ENCODE measurements at places on chromosomes 5 and 9.
A peak's percentile ranks its signal among the peaks of the same experiment; 100 is the strongest.

DNA sequence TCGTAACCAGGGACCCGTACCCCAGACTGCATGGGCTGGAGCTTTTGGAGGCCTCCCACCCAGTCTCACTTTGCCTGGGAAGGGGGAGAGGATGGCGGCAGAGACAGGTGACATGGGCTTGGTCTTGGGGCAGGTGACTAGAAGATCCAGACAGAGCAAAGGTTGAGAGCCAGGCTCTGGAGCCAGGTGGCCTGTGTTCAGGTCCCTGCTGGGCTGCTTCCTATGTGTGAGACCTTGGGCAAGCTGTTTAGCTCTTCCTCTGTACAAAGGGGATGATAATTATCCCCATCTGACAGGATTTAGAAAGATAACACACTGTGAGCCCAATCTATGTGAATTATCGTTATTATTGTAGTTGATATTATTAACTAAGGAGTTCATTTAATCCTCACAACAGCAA lies 16.1 kb upstream of the NDST1 start:
- peaks cover 31% of the 10 kb centered on the region for H3K4me1 ChIP-seq
- H3K27me3 ChIP-seq, result no peaks in the 10 kb centered on the region
- H3K27ac ChIP-seq, result no peak overlapping the region
- H3K36me3 ChIP-seq, result no peaks in the 10 kb centered on the region
- no peak for DNase-seq
- no peak overlapping the region for H3K4me3 ChIP-seq

DNA sequence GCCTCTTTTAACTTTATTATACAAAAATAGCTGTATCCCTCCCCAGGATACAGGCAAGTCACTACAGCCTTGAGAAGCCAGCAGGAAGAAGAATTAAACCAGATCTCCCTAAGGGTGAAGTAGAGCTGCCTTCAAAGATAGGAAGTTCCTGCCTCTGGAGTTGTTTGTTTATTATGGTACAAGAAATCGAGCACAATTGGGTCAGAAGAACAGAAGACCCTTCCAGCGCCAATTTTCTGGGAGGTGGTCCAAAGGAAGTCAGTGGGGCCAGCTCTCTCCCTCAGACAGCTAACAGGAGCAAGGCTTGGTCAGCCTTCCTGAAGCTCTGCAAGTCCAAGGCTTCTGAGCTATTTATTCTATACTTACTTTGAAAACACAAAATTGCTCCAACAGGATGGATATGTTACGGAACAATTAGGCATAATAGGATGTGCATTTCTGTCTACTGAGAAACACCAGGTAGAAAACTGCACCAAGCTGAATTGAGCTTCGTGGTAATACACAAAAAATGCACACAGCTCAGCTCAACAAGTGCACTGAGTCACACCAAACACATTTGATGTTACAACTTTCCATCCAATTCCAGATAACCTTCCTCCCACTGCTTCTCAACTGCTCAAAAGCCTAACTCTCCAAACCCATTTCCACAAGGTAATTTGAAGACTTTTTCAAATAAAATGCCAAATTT lies 16.0 kb downstream of the SERINC5 start:
- H3K4me1 ChIP-seq, result peaks cover 26% of the 10 kb centered on the region
- no peak overlapping the region for H3K27ac ChIP-seq
- H3K36me3 ChIP-seq, result no peaks in the 10 kb centered on the region
- H3K4me3 ChIP-seq, result no peak overlapping the region
- H3K27me3 ChIP-seq, result no peaks in the 10 kb centered on the region

DNA sequence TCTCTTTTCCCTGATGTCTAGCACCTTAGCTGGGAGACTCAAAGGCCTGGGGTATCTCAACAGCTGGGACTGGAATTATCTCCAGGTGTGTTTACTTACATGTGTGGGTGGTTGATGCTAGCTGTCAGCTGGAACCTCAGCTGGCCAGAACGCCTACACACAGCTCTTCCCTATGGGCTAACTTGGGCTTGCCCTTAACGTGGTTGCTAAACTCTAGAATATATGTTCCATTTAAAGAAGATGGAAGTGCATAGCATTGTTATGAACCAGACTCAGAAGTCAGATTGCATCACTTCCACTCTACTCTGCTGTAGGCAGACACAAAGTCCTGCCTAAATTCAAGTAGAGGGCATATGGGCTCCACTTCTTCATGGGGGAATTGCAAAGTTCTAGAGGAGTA lies 29.3 kb downstream of the SGCD start:
- H3K36me3 ChIP-seq, result no peaks in the 10 kb centered on the region
- no peaks in the 10 kb centered on the region for H3K27me3 ChIP-seq
- no peak for DNase-seq
- no peaks in the 10 kb centered on the region for H3K4me1 ChIP-seq

GRCh38 chr5:14316471-14316870 lies 173.3 kb downstream of the TRIO start:
- no peak for DNase-seq
- no peaks in the 10 kb centered on the region for H3K4me1 ChIP-seq
- no peak overlapping the region for H3K27ac ChIP-seq
- H3K27me3 ChIP-seq, result no peaks in the 10 kb centered on the region

- H3K36me3 ChIP-seq, result no peaks in the 10 kb centered on the region
- H3K4me3 ChIP-seq, result no peak overlapping the region
- H3K4me1 ChIP-seq, result no peaks in the 10 kb centered on the region
Measured at GRCh38 chr5:110094548-110094947, 404.8 kb downstream of the MAN2A1 start.

- peaks cover 2% of the 10 kb centered on the region for H3K27me3 ChIP-seq
- H3K4me1 ChIP-seq, result no peaks in the 10 kb centered on the region
- H3K36me3 ChIP-seq, result no peaks in the 10 kb centered on the region
- no peak overlapping the region for H3K4me3 ChIP-seq
Measured at GRCh38 chr5:92580814-92581213, 1000.2 kb downstream of the NR2F1-AS1 start.

DNA sequence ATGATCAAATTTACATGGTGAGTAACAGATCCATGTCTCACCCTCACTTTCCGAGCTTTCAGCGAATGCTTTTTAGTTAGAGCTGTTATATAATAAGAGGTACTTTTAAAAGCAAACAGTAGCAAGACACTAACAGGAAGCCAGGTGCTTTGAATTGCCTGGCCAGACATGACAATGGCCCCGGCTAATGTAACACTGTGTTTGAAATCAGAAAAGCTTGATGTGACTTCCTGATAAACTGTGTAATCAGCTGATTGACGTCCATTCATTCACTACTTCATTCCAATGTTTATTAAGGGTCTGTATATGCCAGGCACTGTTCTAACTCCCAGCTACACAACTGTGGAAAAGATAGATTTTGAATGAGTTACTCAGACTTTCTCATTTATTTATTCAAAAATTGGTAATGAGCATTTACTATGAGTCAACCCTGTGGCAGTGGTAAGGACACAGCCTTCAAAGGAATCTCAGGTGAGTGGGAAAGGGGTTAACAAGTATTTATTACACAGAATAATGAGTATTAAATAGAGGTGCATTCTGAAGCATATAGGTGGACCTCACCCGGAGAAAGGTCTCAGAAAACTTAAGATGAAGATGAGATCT lies 26.6 kb downstream of the DPYSL3 start:
- H3K36me3 ChIP-seq, result no peaks in the 10 kb centered on the region
- peak; percentile 69 for DNase-seq
- H3K4me1 ChIP-seq, result peaks cover 66% of the 10 kb centered on the region
- peak overlapping the region; percentile 100 for H3K27ac ChIP-seq
- no peak overlapping the region for H3K4me3 ChIP-seq

- peaks cover 5% of the 10 kb centered on the region for H3K36me3 ChIP-seq
- no peak overlapping the region for H3K27ac ChIP-seq
- no peaks in the 10 kb centered on the region for H3K27me3 ChIP-seq
- peak; percentile 10 for DNase-seq
- H3K4me1 ChIP-seq, result no peaks in the 10 kb centered on the region
Measured at GRCh38 chr5:115857626-115858349, 16.1 kb downstream of the AP3S1 start.

- H3K4me1 ChIP-seq, result peaks cover 55% of the 10 kb centered on the region
- peak overlapping the region; percentile 57 for H3K4me3 ChIP-seq
- DNase-seq, result peak; percentile 86
- H3K36me3 ChIP-seq, result no peaks in the 10 kb centered on the region
- no peaks in the 10 kb centered on the region for H3K27me3 ChIP-seq
- no peak overlapping the region for H3K27ac ChIP-seq
Measured at GRCh38 chr5:180090098-180090768, 18.7 kb upstream of the RNF130 start.

DNA sequence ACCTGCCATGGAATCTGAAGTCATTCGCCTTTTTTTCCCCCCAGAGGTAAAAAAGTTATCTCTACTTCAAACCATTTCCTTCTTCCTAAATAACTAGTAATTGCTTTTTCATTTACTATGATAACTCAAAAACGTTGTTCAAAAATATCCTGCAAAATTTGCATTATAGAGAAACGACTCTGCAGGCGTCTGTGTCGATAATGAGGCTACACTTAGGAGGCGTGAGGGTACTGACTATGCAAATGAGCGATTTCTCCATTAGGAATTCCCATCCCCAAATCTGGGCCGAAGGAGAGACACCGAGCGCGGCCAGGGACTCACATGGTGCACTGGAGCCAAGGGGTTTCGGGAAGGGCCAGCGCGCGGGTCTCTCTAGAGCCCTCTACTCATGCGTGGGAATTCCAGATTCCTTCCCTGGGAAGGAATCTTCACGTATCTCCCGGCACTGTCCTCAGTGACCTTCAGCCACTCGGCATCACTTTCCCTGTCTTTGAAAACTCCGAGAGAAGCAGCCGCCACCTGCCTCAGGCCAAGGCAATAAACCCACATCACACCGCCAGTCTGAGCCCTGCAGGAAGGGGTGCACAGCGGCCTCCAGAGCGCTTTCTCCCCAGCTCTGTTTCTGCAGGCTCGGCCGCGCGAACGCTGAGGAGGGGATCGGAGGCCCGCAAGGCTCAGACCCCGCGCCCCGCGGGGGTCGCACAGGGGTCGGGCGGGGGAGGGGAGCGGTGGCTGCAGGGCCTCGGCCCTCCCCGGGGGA lies 718 bp upstream of the DENND4C start:
- H3K36me3 ChIP-seq, result no peaks in the 10 kb centered on the region
- no peak for DNase-seq
- H3K4me3 ChIP-seq, result peak overlapping the region; percentile 95
- peaks cover 38% of the 10 kb centered on the region for H3K4me1 ChIP-seq
- H3K27me3 ChIP-seq, result no peaks in the 10 kb centered on the region
- H3K27ac ChIP-seq, result no peak overlapping the region

DNA sequence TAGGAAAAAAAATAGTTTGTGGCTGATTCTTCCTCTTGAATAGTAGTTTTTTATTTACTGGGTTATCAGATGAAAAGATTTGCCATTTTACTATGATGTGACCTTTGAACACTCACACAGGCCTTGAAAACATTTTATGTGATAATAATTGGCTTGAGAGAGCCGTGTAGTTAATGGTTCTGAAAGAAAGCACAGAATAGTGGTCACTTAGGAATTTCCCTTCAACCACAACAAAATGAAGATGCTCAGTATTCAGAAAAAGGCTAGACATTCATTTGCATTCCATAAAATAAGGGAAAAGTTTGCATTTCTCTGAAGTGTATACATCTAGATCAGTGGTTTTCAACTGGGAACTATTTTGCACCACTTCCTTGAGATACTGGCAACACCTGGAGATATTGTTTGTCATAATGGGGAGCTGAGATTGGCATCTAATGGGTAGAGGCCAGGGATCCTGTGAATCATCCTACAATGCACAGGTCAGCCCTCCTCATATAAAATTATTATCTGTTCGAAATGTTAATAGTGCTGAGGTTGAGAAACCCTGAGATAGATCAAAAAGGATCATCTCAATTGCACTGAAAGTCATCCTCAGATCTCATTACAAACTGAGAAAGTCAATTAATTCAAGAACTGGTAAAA lies 446.4 kb upstream of the CCNG1 start:
- no peaks in the 10 kb centered on the region for H3K36me3 ChIP-seq
- H3K27ac ChIP-seq, result no peak overlapping the region
- no peak for DNase-seq
- H3K4me3 ChIP-seq, result no peak overlapping the region
- H3K27me3 ChIP-seq, result no peaks in the 10 kb centered on the region
- no peaks in the 10 kb centered on the region for H3K4me1 ChIP-seq

DNA sequence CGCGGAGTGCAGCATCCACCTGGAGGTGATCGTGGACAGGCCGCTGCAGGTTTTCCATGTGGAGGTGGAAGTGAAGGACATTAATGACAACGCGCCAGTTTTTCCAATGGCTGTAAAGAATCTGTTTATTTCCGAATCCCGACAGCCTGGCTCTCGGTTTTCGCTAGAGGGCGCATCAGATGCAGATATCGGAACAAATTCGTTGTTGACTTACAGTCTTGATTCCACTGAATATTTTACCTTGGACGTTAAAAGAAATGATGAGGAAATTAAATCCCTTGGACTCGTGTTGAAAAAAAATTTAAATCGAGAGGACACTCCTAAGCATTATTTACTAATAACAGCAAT lies 611 bp downstream of the PCDHA3 start:
- H3K4me1 ChIP-seq, result no peaks in the 10 kb centered on the region
- no peaks in the 10 kb centered on the region for H3K27me3 ChIP-seq
- no peaks in the 10 kb centered on the region for H3K36me3 ChIP-seq
- no peak overlapping the region for H3K4me3 ChIP-seq
- no peak for DNase-seq

DNA sequence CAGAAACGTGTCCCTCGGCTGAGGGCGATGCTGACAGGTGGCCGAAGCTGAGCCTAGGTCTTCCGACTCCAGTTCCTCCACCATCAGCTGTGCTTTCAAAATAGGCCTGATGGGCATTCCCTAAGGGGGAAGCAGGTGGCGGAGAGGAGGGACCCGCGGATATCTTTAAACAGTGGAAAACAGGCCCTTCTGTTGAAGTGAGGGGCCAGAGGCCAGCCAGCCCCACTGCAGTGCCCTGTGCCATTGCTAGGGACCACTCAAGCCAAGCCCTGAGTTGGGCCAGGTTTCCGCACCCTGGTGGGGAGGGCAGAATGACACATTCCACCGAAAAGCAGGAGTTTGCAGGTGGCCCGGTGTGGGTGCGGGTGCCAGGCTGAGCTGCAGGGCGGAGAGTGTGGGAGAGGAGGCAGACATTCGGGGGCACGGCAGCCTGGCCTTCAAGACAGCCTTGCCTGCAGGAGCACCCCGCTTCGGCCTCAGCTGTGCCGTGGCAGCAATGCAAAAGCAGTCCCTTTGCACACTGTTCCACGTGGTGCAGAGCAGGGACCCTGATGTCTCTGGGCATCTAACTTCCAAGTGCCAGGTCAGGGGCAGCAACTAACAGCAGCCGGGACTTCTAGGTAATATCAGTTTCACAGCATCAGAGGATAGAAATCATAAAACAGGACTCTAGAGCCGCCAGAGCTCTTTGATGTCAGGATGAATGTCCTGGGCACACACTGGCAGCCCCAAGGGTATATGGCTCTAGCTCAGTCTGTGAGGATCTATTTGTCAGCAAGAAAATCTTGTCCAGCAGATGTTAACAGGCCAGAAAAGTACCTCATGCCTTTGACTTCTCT lies 17.2 kb downstream of the HNRNPH1 start:
- no peak overlapping the region for H3K4me3 ChIP-seq
- no peaks in the 10 kb centered on the region for H3K27me3 ChIP-seq
- H3K36me3 ChIP-seq, result peaks cover 59% of the 10 kb centered on the region
- no peak overlapping the region for H3K27ac ChIP-seq

- peaks cover 9% of the 10 kb centered on the region for H3K4me1 ChIP-seq
- H3K27me3 ChIP-seq, result no peaks in the 10 kb centered on the region
- no peak for DNase-seq
- no peak overlapping the region for H3K27ac ChIP-seq
Measured at GRCh38 chr5:146873186-146873917, 5.2 kb downstream of the PPP2R2B start.

- no peak overlapping the region for H3K27ac ChIP-seq
- no peak overlapping the region for H3K4me3 ChIP-seq
- H3K4me1 ChIP-seq, result peaks cover 23% of the 10 kb centered on the region
- no peaks in the 10 kb centered on the region for H3K36me3 ChIP-seq
- DNase-seq, result peak; percentile 80
Measured at GRCh38 chr5:76256116-76256889, 146.8 kb upstream of the IQGAP2 start.

- H3K4me1 ChIP-seq, result peaks cover 17% of the 10 kb centered on the region
- peak overlapping the region; percentile 74 for H3K27ac ChIP-seq
- H3K4me3 ChIP-seq, result no peak overlapping the region
- peaks cover 18% of the 10 kb centered on the region for H3K36me3 ChIP-seq
- DNase-seq, result peak; percentile 62
Measured at GRCh38 chr5:96896806-96897205, 20.5 kb downstream of the ERAP2 start.
